Nephron progenitor cell (in vitro differentiated cells): ENCODE measurements at places on chromosomes 2 and 18.

DNA sequence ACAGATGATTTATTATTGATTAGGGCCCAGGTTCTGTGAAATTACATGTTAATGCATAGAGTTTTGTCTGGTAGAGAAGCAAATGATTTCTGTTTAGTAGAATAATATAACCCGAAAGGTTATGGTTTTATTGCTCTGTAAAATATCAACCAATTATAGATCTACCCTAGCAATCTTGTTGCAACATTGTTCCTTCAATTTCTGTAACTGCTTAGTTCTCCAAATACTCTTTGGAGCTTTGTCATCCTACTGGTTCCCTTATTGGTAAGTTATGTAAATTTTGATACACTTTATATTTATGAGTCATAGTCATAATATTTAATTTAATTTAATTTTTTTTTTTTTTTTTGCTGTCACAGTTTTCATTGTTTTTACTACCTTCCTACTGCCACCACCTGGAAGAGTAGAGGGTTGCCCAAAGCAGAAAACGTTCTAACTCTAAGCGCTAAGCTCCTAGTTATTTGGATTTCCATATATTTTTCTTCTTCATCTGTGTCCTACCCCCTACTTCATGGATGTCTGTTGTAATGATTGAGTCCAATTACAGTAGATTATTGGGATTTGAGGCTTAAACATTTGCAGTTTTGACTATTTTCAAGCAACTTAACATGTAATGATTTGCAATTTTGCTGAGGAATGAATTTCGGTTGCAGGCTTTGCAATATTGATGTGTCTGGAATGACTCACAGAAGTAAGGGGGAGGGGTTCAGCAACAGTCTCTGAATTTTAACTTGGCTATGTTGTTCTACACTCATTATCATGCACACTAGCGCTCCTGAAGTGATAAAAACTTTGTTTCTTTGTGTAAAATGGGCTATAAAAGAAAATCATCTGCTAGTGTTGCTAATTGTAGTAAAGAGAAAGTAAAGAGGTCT lies 51.1 kb downstream of the NABP1 start:
- no peak for DNase-seq

- DNase-seq = no peak
Observed at GRCh38 chr2:22126106-22126505, 1002.3 kb downstream of the TDRD15 start.

GRCh38 chr2:109264595-109265328 lies 135.8 kb downstream of the SH3RF3 start:
- no peak for DNase-seq

DNA sequence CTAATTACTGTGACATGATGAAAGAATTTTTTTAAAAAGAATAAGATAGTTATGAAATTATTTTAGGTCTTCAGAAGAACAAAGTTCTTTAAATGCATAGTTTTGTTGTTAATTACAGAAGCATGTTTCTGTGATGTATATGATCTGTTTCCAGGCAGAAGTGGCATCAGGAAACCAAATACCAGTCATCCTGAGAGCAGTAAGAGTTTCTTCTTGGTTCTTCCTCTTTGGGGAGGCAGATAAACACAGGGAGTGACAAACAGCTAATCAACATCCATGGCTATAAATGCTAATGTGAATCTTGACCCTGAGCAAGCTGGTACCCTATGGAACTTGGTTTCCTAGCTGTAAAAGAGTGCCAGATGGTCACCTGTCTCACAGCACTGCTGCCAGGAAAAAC lies 29.2 kb downstream of the WIPF1 start:
- DNase-seq = no peak

- DNase-seq = no peak
Observed at GRCh38 chr2:38438133-38438882, 61.2 kb upstream of the ATL2 start.

DNA sequence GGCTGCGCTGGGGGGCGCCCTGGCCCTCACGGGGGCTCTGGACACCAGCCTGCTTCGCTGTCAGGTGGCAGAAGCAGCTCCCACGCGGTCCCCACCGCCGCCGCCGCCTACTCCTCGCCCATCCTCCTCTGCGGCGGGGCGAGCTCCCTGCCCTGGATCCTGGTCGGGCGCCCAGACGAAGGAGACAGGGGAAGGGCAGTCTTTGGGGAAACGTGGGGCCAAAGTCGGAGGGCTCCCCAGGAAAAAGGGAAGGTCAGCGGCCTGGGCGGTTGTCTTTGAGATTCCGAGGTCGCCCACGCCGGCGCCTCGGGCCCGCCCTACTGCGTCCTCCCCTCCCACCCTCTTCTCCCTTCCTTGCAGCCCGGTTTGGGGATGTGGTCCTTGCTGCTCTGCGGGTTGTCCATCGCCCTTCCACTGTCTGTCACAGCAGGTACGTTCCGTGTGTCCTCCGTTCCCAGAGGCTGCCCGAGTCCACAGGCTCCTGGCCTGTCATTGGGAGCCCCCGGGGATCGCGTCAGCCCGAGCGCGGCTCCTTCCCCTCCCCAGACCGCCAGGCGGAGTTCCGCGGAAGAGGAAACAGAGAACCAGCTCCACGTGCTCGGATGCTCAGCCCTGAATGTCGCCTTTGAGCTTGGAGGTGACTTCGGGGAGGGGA lies 800 bp downstream of the IL1RL2 start:
- DNase-seq = peak; percentile 38
